HepG2 (cell line): ENCODE measurements at places on chromosomes 2 and 18.

- DNase-seq, result no peak
Observed at GRCh38 chr2:232353096-232353495, 25.5 kb upstream of the ALPP start.

DNA sequence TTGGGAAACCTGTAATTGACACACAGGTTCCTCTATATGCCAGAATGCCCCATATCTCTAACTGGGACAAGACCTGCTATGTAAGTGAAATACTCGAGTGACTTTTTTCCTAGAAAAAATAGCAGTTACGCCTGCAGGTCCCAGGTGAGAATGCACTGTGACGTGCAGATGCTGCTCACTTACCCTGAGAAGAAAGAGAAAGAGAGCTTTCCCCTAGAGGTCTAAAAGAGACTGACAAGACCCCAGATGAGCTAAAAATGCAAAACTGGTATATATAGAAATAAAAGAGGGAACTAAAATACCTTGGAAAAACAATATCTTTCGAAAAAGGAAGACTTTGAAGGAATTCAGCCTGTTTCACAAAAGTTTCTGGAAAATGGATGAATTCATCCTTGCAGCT is 383.0 kb upstream of the DCC start:
- no peak for DNase-seq

GRCh38 chr18:77161961-77162360 is 29.4 kb upstream of the MBP start:
- DNase-seq, result no peak

- no peak for DNase-seq
Observed at GRCh38 chr2:217975626-217976025, 27.2 kb downstream of the TNS1 start.

- DNase-seq, result no peak
Observed at GRCh38 chr2:136901732-136902131, 136.4 kb downstream of the THSD7B start.

- DNase-seq, result no peak
Observed at GRCh38 chr18:68234131-68234530, 480.8 kb downstream of the TMX3 start.

- no peak for DNase-seq
Observed at GRCh38 chr2:190207930-190208329, 111.7 kb downstream of the HIBCH start.

GRCh38 chr2:24183366-24184069 is 8.7 kb downstream of the FAM228A start:
- no peak for DNase-seq

DNA sequence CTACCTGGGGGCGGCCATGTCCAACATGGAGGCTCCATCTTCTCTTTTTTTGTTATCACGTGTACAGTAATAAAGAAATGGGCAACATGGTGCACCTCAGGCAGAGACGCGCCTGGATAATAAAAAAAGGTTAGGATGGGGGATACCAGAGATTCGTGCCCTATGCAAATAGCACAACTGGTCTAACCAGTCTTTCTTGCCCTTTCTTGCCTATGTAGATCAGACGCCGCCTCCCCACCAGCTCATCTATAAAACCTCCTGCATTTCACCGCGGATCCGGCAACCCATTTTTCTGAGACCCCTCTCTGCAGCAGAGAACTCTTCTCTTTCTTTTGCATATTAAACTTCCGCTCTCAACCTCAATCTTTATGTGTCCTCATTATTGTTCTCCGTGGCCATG is 68.7 kb downstream of the MYL12B start:
- DNase-seq, result no peak

DNA sequence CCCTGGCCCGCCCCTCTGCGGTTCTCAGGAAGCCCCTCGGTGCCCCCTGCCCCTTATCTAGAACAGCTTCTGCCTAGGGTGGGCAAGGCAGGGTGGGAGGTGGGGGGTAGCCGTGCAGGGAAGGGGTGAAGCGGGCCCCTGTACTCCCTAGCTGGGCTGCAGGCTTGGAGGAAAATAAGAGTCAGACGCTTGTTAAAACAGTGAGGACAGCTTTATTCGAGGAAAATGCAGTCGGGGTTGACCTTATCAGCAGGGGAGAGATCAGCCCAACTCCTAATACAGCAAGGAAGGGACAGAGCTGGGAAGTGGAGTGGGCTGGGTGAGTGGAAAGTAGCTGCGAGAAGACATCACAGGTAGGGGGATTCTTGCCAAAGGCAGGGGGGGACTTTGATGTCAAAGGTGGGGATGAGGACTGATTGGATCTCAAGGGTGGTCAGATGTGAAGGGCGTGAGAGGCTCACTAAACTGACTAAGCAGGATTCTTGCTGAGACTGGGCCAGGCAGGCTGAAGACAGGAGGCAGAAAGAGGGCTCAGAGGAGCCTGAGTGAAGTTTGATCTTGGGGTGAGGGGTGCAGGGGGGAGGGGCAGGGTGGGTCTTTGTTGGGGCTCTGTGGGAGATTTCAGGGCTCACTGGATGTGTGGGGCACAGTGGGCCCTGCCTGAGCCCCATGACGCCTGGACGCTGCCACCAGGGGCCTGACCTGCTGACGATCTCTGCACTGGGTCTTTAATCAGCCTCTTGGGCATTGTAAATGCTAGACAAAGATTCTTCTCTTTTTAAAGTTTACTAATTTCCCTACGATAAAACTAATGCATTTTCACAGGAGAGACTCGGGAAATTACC is 29.9 kb downstream of the HPCAL1 start:
- DNase-seq, result no peak

- no peak for DNase-seq
Observed at GRCh38 chr2:102522890-102523289, 49.9 kb downstream of the SLC9A4 start.

- no peak for DNase-seq
Observed at GRCh38 chr18:32607816-32608215, 137.1 kb upstream of the GAREM1 start.
